ENCODE measurements at places on chromosomes 2 and 18.

- DNase-seq = no peak
Measured at GRCh38 chr2:134338208-134338607, 84.3 kb downstream of the MGAT5 start.

DNA sequence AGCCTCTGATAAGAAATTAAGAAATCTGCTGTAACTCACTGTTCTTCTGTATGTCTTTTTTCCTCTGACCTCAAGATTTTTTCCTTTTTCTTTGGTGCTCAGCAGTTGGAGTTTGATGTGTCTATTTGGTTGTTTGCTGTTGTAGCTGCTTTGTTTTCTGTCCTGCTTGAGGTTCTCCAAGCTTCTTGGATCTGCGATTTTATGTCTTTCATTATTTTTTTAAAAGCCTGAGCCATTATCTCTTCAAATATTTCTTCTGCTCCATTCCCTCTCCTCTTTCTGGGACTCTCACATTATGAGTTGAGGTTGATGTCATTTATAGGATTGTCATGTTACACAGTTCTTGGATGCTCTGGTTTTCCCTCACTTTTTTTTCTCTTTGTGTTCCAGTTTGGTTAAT, 47.7 kb downstream of the RAMP1 start:
- no peak for DNase-seq

GRCh38 chr2:170006587-170007325, 171.2 kb upstream of the MYO3B start:
- DNase-seq = no peak

DNA sequence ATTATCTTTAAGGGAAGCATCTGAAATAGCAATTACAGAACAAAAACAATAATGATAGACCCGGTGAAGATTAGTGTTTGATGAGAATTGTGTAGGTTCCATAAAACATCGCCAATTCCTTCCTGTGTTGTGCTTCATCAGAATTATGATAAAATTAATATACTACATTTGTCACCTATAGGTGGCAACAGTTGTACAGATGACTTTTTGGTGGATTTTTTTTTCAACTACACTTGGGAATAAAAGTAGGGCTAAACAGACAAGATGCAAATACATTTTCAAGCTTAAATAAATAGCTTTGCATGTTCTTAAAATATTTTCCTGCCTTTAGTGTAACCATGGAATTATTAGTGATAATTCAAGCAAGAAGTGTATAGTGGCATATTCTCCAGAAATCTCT, 7.0 kb upstream of the LYPD1 start:
- no peak for DNase-seq

- DNase-seq = no peak
Measured at GRCh38 chr2:104431701-104432121, 422.2 kb upstream of the POU3F3 start.

DNA sequence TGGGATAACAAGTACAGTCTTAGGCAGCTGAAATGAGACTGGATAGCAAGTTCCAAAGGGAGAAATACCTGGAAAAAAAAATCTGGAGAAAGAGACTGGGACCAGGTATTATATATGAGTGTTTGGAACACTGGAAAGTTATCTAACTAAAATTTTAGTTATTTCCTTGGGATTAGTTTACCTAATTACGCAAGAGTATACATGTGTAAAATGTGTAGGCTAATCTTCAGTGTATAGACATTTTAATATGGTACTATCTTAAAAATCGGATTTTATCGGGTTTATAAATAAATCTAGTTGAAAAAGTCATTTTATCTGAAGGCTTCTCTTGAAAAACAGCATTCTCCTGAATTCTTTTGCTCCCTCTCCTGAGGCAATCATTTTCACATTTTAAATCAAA, 3.9 kb downstream of the EPB41L5 start:
- no peak for DNase-seq

DNA sequence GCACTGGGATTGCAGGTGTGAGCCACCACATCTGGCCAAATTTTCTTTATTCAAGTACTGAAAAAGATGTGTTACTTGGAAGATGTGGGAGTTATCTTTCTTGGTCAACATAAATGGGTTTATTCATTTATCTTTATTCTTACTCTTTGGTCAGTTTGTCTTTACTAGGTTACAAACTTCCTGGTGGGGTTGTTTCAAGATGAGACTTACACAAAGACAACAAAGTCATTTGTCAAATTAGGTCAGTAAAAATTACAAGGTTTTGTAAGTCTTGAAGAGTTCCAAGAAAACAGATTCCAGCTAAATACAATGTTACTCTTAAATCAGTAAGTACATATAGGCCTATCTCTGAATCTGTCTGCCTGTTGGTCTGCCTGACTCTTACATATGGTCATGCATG, 48.9 kb downstream of the DARS1 start:
- DNase-seq = no peak
